Body of pancreas (tissue), 4 donors: ENCODE measurements at places on chromosomes 6 and 20.

GRCh38 chr20:3927486-3928291 is 38.5 kb downstream of the PANK2 start:
- peak; percentile 39 for DNase-seq

DNA sequence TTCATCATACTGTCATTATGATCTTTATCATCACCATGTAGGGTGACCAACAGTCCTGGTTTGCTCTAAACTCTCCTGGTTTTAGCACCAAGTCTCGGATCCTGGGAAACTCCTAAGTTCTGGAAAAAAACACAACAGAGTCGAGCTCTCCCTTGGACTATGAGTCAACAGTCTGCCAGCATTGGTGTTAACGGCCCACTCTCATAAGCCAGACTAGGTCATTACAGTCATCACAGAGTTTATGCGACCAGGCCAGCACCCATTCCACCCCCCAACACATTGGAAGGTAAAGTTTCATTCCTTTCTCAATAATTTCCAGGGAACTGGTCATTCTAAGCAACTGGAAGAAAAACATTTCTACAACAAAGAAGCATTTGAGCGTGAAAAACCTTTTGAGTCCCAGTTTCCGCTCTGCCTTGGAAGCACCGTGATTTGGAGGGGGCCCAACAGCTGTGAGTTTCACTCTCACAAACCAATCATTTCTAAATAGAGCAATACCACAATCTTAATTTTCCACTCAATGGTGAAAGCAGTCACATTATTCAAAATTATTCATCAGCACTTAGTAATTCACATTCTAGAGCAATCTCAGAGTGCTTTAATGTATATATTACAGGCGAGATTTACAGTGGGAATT is 445.0 kb downstream of the CDH26 start:
- no peak for DNase-seq

DNA sequence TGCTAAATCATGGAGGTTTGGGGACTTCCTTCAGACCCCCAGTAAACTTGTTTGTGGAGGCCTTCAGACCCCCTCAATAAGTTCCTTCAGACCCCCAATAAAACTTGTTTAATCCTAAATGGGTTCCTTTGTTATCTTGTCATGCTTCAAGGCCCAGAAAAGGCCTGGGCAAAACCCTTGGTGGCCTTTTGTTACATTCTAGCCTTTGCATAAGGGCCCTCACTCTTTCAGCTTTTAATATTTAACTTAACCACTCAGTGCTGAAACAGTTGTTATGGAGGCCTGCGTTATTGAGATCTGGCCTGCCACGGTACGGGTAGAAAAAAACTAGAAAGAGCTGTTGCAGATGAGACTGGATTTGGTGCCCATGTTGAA is 4.3 kb upstream of the DYNLRB1 start:
- no peak for DNase-seq

DNA sequence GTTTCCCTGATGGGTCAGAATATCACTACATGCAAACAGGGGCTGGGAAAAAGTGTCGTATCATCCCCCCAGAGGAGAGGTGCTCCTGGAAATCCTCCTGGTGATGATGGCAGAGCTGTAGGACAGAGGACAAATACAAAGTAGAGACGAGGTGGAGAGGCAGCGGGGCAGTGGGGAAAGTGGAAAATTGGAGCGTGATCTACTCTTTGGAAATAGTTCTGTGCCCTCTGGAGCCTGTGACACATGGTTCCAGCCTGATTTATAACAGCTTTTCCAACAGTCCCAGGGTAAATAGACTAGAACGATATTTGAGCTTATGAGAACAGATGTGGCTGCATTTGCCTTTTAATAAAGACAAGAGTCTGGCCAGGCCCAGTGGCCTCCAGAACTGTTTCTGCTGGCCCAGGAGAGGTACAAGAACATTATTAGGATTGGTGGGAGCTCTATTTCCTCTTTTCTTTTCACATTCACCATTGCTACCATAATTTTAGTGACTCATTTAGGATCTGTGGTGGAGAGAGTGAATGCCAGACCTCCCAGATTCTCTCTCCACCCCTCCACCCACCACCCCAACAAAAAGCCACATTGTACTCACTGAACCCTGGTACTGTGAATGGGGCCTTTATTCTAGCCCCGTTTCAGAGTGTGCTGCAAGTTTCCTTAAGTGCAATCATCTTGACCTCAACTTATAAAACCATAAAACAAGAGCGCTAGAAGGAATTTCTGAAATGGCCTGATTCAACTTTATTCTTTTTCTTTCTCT is 78.3 kb downstream of the BTBD3 start:
- DNase-seq = no peak

GRCh38 chr6:167956983-167957492 is 40.4 kb upstream of the KIF25 start:
- no peak for DNase-seq

- DNase-seq = peak; percentile 80
These were observed at the start of gene MYL9 for GRCh38 chr20:36541227-36541767. Gene MYL9 (plus strand): TSS chr20:36541519. CDS start chr20:36544885, 3,366 bp downstream.

GRCh38 chr6:152771061-152771687 is 20.6 kb downstream of the VIP start:
- no peak for DNase-seq

DNA sequence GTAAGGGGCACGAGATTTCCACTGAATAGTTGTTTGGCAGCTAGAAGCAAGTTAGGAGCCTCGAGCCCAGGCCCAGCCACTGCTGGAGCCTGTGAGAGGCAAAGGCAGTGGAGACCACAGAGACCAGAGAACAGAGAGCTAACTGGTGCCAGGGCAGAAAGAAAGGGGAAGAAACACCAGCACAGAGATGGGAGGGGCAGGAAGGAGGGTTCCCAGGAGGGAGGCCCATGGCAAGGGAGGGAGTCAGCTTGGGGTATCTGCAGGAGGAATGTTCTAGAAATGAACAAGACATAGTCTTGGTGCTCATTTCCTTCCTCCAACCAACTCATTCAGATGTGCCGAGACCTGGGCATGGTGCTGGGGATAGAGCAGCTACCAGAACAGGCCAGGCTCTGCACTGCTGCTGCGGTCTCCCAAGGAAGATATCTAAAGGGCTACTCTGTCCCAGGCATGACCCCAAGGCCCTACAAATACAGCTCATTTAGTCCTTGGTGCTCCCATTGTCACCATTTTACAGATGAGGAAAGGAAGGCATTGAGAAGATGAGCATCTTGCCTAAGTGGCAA is 10.7 kb downstream of the ANGPT4 start:
- DNase-seq = no peak

- no peak for DNase-seq
These were observed 7.1 kb downstream of the SGK1 start for GRCh38 chr6:134310817-134311216.

DNA sequence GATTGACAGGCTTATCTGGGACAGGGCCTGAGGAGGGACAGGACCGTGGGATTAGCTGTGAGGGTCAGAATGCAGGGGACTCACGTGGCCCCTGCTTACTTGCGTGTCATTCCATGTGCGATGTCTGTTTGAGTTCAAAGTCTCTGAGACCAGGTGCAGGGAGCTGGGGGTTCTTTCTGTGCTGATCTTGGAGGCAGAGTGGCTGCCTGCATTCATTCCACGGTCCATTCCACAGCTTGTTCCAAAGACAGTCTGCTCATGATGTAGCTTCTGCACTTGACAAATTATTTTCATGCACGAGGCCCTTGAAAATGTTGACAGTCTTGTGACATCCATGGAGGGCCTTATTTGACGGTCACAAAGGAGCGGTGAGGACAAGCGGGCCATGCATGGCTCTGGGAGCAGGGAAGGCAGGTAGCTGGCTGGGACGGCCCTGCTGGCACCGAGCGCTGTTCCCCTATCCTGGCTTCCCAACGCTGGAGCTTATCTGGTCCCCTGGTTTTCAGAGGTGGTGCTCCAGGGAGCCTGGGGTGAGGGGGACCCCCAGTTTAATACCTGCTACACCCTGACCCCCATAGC is 156.3 kb upstream of the RNF24 start:
- peak; percentile 56 for DNase-seq

GRCh38 chr20:51661609-51662178 is 106.5 kb downstream of the ATP9A start:
- DNase-seq = no peak

DNA sequence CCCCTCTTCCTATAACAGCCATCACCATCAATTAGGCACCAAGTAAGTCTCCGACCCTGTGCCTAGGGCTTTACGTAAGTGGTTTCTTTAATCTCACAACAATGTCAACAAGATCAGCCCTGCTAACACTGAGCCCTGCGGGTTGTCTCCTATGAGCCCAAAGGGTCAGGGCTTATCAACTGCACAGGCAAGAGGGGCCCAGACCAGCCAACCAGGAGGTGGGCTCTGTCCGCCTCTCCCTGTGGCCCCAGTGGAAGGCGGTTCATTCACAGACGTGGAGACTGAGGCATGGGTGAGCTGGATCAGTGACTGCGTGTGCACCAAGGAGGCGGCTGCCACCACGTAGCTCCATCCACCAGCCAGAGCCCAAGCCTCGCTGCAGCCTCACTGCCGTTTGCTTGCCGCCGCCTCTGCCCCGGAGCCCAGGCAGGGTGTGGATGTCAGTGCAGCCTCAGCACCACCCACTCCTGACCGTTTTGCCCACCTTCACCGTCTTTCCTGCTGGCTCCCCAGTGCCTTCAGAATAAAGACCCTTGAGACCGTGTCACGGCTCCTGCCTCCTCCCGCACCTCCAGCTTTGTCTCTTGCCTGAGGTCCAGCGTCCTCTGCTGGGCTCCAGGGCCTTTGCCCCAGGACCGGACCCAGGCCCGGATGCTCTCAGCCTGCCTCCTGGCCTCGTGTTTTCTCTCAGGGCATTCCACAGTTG is 78.7 kb downstream of the DLL1 start:
- no peak for DNase-seq

DNA sequence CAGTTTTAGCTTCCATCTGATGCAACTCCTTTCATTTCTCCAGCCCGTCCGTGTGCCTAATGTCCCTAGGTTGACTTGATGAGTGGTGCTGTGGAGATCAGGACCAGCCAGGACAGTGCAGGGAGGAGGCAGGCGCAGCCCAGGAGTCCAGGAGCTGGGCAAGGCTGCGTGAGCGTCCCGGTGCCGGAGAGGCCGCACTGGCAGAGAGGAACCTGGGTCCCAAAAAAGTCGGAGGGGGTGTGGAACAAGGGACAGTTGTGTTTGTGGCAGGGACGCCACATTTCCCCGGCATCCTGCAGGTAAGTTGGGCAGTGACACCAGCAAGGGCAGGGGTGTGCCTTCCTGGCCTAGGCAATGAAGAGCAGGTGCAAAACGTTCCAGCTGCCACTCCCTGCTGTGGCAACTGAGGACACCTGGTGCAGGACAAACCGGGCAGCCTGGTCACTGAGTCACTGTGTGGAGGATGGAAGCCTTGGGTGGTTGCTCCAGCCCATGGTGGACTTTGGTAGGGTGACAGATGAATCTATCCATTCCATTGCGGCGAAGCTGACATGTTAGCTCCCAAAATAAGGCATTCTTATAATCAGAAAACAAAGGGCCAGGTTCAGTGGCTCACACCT is 53.2 kb downstream of the RAMACL start:
- no peak for DNase-seq
